ENCODE measurements at places on chromosomes 3 and 15.

- DNase-seq, result no peak
These were observed 11.2 kb downstream of the SLCO3A1 start for GRCh38 chr15:91864664-91865063.

DNA sequence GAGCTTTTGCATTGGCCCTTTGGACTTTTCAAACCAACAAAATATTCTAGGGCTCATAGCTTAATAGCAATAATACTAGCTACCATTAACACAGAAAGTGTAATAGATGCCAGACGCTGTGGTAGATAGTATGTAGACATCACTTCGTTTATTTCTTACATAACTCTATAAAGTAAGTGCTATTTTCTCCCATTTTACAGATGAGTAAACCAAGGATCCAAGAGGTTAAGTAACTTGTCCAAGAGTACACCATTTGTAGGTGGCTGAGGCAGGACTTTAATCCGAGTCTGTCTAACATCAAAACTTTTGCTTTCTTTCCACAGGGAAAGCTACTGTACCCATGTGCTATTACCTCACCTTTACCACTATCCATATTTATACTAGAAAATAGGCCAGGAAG is 12.0 kb downstream of the EID1 start:
- no peak for DNase-seq

DNA sequence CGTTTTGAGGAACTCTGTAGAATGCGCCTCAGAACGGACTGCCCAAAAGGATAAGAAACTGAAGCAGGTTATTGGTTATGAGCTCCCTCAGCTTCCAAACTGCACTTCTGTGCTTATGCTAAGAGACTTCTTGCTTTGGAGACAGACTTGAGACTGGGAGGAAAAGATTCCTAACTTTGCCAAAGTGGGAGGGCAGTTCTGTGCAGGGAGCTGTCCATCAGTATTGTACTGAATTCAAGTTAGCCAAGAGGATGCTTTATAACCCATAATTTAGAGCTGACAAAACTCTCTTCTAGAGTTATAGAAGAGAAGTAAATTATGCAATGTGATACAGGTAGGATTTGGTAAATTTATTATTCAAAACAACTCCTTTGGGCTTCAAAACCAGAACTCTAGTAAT is 519.8 kb upstream of the GBE1 start:
- DNase-seq, result no peak

DNA sequence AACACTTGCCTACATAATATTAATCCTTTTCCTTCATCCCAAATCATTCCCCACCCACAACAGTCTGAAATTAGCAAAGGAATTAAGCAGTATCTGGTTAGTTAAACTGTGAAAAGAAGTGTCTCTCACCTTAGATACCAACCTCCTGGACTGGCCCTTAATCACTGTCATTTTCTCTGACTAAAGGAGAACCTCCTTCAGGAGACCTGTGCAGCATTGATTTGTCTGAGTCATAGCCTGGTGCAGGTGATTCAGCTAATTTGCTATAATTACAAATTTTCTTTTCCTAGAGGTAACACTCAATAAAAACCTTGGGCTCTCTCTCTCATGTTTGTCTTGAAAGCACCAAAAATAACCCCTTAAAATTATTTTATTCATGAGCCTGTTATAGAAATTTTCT is 279.8 kb upstream of the SEMA6D start:
- no peak for DNase-seq

DNA sequence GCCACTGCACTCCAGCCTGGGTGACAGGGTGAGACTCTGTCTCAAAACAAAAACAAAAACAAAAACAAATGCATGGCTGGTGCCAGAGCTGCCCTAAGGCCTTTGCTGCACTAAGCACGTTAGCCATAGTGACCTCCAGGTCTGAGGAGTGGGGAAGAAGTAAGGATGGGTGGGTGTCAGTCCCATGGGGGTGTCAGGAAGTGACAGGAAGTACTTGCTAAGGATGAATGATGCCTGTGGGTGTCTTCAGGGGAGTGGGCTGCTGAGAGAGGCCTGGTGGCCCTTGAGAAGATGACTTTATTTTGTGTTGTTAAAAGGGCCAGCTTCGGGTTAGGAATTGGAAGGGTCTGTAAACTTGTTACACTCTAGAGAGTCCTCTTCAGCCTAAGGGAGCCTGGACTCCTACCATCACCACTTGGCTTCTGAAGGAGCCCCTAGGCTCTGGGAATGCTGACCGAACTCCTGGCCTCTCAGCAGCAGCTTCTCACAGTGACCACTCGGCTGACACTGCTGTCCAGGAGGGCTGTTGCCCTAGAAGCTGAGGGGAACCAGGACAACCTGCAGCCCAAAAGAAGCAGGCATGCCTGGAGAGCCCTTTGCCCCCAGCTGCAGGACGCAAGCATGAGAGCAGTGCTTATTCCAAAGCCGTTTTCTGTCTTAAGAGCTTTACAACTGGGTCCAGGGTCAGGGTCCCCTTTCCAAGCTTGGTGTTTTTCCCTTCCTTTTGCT is 116.4 kb downstream of the MYLK start:
- no peak for DNase-seq

GRCh38 chr3:116165135-116165534 is 280.2 kb downstream of the LSAMP start:
- DNase-seq, result no peak

DNA sequence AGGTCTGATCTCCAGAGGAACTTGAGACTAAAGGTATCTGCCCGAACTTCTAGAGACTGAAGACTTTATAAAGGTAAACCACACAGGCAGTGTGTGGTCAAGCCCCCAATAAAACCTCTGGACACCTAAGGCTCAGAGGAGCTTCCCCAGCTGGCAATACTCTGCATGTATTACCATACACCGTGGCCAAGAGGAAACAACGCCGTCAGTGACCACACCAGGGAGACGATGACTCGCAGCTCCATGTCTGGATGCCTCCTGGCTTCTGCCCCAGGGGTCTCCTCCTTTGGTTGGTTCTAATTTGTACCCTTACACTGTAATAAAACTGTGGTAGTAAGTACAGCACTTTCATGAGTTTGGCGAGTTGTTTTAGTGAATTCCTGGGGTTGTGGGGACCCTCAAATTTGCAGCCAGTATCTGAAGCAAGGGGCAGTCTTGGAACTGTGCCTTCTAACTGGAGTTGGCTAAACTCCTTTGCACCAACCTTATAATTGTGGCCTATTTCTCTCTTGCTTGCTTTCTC is 32.1 kb upstream of the BCL2L10 start:
- no peak for DNase-seq

- DNase-seq, result no peak
These were observed 163.8 kb upstream of the CMC1 start for GRCh38 chr3:28077572-28077971.

DNA sequence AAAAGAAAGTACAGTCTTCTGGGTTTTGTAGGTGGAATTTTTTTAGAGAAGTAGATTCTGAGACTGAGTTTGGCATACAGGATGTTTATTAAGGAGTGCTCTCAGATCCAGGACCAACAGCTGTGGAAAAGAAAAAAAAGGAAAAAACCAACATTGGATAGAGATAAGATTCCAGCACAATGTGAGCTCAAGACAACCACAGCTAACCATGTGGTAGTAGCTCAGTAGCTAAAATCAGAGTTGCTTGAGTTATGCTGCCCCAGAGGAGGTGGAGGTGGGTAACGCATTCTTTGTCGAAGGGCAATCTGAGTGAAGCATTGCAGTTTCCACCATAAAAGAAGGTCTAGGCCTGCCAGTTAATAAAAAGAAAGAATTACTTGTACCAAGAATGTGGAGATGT is 904.3 kb downstream of the NSUN3 start:
- DNase-seq, result no peak

DNA sequence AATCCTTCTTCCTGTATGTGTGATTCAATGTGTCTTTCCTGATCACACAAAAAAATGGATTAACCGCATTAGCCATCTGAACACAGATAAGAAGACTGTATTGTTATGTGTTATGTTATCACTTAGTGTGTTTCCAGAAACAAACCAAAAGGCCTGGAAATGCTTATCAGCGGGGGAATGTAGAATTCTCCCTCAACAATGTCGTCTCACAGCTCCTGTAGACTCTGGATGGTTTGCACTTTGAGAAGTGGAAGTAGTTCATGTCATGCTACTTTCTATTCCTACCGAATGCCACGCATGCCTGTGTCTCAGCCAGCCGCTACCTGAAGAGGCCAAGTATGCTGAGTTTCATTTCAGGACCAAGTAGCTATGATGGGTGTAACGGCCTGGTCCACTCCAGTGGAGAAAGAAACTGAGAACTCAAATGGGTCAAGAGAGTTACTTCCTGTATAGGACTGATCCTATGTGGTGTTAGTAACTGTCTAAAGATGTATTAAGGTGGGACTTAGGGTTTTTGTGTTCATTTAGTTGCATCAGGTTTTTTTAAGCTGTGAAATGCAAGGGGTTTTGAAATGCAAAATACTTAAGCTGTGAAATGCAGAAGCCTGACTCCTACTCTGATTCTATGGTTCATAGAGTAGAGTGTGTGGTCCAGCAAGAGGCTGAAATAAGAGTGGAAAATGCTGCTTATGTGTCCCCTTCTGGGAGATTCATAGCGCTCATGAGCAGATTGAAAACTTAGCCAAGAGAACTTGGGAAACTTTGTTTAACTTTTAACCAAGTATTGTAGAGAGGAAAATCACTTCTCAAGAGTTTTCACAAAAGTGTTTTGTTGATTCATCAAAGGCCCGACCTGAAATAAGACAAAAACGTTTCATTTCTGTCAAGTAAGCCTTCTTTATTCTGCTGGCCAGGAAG is 118.5 kb upstream of the LMOD3 start:
- DNase-seq, result no peak

- DNase-seq, result no peak
These were observed 453.4 kb upstream of the ROBO2 start for GRCh38 chr3:76586471-76586870.

GRCh38 chr15:89749054-89749453 is 2.0 kb downstream of the MESP1 start:
- no peak for DNase-seq

DNA sequence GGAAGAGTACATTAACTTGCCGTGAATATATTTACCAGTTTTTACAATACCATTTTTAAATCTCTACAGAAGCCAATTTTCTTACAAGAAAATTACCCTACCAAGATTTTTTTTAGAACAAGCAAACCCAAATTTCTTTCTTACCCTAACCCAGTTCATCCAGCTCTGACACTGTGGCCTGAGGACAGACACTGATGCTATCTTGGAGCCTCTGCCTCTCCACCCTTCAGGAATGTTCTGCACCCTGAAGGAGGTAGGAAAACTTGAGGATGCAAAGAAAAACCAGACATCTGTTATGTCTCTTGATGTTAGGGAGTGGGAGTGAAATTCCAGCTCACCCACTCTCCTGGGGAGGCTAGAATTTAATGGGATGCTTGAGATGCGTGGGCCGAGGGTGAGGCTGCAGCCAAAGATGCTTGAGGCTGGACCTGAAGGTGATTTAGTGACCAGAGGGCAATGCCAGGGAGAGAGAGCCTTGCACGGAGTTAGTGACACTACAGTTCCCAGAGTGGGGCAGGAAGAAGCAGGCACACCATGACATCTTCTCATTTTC is 69.9 kb downstream of the LIPC start:
- DNase-seq, result no peak

DNA sequence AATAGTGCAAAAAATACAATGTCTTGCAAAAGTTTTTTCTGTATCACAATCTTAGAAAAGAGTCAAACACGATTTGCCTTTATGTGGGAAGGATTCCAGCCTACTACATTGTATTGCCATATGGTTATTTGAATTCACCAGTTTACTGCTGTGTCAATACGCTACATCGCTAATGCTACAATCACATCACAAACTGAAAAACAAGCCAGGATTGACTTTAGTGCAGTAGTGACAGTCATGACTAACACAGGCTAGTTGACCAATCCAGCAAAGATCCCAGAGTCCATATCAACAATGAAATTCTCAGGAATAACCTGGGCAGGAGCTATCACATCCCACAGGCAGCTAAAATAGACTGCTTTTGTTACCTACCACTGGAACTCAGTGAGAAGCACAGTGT is 67.0 kb downstream of the IL12A start:
- DNase-seq, result no peak

DNA sequence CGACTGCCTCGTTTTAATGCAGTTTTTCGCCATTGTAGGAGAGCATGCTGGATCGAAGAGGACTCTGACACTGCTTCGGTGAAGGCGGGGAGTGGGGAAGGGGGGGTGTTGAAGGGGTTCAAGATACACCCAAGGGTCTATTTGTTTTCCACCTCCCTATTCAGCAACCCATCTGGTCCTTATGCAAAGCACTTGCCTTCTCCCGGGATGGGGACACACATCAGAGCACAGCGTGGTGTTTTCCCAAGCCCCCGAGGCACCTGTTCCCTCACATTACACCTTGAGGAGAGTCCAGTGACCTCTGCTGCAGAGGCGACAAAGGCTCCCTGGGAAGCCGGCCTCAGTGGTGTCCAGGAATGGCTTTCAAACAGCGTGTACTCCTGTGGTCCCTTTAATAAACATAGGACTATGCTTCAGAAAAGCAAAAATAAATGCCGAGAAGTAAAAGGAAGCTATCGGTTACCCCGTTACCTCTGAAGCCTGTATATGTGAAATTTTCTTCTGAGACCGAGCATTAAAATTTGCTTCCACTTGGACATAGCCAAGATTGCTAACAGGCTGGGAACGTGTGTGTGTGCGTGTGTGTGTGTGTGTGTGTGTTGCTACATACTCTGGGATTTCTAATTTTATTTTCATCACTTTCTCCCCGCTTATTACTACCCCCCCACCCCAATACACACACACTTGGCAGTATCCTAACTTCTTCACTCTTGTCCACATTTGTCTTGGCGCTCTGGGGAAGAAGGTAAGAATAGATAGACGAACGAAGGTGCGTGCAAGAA is 53.2 kb downstream of the CCDC54 start:
- no peak for DNase-seq

DNA sequence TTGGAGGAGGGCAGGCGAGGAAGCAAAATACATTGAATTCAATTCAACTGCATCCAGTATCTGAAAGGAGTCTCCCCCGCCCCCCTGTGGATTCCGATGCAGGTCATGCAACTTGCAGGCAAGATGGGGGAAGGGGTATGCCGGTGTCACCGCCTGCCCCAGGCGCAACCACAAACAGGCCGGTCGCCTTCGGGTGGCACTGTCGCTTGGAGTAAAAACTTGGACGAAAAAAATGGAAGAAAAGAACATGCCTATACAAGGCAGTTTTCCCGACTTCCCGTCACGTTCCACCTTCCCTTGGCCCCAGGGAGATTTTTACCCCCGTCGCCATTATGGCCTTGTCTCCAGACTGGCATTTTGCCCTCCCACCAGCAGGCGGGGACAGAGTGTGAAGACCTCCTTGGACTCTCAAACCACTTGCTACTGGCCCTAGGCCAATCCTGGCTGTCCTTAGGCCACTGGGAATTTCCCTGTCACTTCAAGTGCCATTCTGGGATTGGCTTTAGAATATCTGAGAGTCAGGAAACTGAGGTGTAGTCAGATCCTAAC is 1.6 kb upstream of the NTRK3 start:
- no peak for DNase-seq

GRCh38 chr15:91885714-91886270 is 32.3 kb downstream of the SLCO3A1 start:
- no peak for DNase-seq

DNA sequence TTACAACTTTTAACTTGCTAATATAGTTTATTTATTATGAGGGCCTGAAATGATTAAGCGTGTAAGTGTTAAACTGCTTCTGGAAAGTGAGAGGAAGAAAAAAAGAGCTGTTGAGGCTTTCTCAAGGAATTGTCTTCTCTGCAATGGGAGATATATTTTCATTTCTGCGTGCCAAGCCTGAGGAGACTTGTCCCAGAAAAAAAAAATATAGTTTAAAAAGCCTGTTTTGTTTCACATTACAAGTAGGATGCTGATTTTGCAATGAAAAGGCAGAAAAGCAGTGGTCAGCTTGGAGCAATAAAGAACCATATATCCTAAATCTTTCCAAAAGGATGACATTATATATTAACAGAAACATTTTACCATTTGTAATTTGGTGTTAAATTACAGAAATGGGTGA is 115.5 kb downstream of the GMNC start:
- no peak for DNase-seq
